ENCODE measurements at places on chromosomes 11 and 22. TPM values are rescaled to one million over a fixed set of nuclear protein-coding genes. Genes with fewer than 3 reads are reported as not detected.

Gene FDX1
- polyA plus RNA-seq, result 21.5 TPM

Gene OR6T1
- polyA plus RNA-seq, result not detected

Gene CABP7
- 11.0 TPM for polyA plus RNA-seq

Gene OR2AG1
- 0.15 TPM for polyA plus RNA-seq

Gene OR4D11
- polyA plus RNA-seq, result not detected

Gene GLYATL2
- polyA plus RNA-seq, result 0.24 TPM

All from Purkinje cell (primary cell).